ENCODE measurements at places on chromosomes 1 and 21.

DNA sequence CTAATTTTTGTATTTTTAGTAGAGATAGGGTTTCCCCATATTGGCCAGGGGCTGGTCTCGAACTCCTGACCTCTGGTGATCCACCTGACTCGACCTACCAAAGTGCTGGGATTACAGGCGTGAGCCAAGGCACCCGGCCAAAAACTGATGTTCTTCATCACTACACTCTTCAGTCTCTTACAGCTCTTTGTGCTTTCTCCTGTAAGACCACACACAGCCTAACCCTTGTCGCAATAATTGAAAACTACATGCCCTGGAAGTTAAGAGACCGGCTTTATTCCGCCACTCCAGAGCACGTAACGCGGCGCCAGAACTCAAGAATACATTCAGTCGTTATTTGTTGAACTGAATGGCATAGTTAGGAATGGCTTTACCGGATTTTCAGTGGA lies 552 bp downstream of the GPATCH4 start:
- no peak for DNase-seq

GRCh38 chr1:117652421-117652820 lies 46.6 kb downstream of the TENT5C start:
- DNase-seq = no peak

DNA sequence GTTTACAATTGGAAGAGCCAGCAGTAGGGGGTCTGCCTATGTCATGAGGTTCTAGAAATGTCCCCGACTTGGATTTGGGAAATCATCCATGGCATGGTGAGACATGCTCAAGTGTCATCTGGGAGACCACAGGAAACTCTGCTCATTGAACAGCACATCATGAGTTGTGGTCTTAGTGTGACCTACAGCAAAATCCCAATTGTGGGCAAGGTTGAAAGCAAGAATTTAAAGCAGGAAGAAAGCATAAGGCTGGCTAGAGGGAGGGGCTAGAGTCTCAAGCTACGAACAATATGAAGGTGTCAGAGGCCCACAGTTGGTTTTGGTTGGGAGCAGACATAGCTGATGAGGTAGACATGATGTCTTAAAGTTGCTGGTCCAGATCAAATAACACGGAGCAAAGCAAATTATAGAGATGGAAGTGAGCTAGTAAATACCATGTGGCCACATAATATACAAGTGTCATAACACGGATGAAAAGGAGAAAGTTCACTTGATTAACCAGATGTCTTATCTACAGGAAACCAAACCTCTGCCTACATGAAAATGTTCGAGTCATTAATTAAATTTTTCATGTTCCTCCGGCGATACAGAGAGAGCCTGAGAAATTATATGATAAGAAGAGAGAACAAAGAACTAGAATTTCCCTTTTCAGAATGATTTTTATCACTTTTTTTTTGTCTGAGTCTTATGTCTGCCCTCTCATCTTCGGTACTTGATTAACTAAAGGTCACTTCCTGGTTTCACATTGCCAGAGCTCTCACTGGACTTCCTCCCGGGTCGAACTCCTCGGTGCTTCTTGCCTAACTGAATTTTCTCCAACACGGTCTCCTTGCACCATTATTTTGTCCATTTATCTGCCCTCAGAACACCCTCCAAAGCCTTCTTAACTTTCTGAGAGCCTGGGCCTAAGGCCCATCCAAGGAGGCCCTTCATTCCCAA lies 67.5 kb upstream of the DUSP10 start:
- no peak for DNase-seq

DNA sequence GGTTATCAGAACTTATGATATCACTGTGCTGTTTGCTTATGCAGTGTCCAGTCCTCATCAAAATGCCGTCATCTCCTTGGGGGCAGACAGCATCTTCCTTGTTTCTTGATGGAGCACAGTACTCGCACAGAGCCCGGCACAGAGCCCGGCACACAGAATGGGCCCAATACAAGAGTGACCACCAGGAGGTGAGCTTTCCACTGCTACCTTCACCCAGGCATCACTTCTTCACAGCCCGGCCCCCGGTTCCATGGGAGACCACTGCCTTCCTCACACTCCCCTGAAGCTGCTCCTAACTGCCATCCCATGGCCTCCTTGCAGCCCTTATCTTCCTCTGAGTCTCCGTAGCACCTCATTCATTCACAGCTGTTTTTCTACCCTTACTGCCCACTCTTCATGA lies 94.0 kb downstream of the TNR start:
- DNase-seq = no peak

GRCh38 chr1:241465673-241466072 lies 53.9 kb downstream of the FH start:
- no peak for DNase-seq

- DNase-seq = no peak
Observed at GRCh38 chr1:171155484-171155883, 29.6 kb upstream of the FMO2 start.

- no peak for DNase-seq
Observed at GRCh38 chr1:248111157-248111556, 16.2 kb downstream of the OR2L13 start.

DNA sequence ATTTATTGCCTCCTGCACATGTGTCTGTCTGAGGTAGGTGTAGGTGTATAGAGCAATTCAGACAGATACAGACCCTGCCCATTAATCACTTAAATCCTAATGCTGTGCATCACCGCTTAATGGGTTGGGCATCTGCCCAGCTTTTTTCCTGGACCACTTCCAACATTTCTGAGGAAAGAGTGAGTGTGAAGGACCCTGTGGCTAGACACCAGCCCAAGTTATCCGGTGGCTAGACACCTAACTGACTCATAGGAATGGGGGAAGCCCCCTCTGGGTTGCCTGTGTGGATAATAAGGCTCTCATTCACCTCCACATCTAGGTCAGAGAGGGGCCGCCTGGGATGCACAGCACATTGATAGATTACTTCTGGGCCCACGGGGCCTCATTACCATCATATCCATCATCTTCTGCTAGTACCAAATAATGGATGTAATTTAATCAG lies 121.1 kb upstream of the RAVER2 start:
- no peak for DNase-seq

- no peak for DNase-seq
Observed at GRCh38 chr21:34869545-34869944, 179.6 kb downstream of the RUNX1 start.

DNA sequence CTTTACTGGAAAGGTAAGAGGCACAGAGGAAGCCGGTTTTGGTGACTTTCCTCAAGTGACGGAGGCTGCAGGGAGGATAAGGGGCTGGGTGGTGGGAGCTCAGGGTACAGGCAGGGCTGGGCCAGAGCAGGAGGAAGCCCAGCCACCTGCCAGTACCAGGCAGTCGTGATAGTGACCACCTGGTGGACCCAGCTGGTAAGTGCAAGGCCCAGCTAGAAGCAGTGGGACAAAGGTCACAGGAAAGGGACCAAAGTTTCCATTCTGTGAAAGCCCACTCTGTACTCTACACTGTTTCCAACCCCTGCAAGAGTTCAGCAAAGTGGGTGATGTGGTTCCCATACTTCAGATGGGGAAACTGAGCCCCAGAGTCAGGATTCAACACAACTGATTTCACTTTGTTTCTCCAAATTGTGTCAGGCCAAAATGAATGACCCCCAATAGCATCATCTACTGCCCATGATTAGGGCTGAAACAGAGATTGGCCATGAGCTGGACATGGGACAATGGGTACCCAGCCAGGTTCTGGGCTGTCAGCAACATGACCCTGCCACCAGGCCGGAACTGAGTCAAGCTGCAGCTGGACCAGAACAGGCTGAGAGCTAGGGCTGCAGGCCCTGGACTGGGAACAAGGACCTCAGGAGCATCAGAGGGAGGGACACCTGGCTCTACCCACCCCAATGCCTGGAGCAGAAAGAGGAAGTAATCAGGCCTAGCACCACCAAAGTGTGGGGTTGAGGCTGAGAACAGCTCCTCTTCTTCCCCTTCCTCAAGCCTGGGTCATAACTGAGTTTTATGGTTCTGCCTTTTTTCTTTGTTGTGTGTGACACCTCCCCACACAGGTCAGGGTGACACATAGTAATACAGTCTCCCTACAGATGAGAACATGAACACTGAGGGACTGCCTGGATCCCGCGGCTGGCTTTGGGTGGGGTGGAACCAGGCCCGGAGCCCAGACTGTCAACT lies 50.2 kb downstream of the KCNN3 start:
- DNase-seq = no peak

- DNase-seq = no peak
Observed at GRCh38 chr1:116485071-116485735, 85.6 kb downstream of the CD58 start.

DNA sequence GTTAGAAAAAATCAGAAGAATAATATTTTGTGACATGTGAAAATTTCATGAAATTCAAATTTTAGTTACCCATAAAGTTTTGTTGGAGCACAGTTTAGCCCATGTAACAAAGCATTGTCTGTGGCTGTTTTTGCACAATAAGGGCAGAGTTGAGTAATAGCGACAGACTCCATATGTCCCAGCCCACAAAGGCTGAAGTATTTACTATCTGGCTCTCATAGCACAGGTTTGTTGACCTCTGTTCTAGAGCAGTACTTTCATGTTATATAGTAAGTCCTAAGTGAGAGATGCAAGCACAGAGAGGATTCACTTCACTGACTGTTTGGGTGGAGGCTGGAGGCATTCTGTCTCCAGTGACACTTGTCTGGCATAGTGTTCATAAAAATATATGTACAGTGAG lies 6.8 kb downstream of the LAMC1 start:
- no peak for DNase-seq

- no peak for DNase-seq
Observed at GRCh38 chr1:177287994-177288393, 117.2 kb downstream of the BRINP2 start.

- DNase-seq = no peak
Observed at GRCh38 chr1:167627865-167628641, 2.0 kb upstream of the RCSD1 start.

GRCh38 chr1:12458571-12458970 lies 159.4 kb downstream of the DHRS3 start:
- DNase-seq = no peak

GRCh38 chr1:34831721-34832246 lies 27.8 kb downstream of the SMIM12 start:
- no peak for DNase-seq

GRCh38 chr1:37429029-37429428 lies 45.4 kb upstream of the ZC3H12A start:
- no peak for DNase-seq

- DNase-seq = no peak
Observed at GRCh38 chr1:186884251-186884650, 55.5 kb downstream of the PLA2G4A start.

GRCh38 chr1:173508541-173508940 lies 31.4 kb downstream of the PRDX6 start:
- no peak for DNase-seq

- no peak for DNase-seq
Observed at GRCh38 chr21:43025636-43026180, 49.9 kb downstream of the CBS start.

DNA sequence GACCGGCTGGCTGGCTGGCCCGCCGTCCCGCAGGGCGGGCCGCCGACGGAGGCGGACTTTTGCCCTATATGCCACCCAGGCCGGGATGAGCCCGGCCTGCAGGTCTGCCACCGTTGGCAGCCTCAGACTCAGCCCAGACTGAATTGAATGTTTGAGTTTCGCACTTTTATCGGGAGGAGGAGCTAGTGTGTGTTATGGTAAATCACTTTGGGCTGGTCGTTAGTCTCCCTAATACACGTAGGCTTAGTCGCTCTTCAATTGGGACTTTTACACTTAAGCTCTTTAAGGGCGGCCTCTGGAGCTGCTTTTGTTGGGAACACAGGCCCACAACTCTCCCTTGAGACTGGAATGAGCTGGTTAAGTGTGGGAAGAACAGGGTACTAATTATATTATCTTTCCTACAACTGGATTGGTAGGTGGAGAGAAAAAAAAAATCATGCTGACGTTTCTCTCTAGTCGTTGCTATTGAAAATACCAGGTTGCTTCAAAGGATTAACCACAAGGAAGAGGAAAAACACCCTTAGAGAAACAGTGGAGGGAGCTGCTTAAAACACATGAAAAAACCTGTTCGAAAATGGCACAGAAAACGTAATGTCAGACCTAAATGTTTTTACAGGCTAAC lies 1.4 kb upstream of the IRF2BP2 start:
- DNase-seq = no peak
